ENCODE measurements at places on chromosomes 11 and 22. TPM values are rescaled to one million over a fixed set of nuclear protein-coding genes. Genes with fewer than 3 reads are reported as not detected.

- no peak for DNase-seq
Measured at GRCh38 chr11:8192896-8193209, 24.0 kb upstream of the RIC3 start.

GRCh38 chr22:37547251-37547741, 13.0 kb upstream of the CDC42EP1 start:
- DNase-seq, result no peak

DNA sequence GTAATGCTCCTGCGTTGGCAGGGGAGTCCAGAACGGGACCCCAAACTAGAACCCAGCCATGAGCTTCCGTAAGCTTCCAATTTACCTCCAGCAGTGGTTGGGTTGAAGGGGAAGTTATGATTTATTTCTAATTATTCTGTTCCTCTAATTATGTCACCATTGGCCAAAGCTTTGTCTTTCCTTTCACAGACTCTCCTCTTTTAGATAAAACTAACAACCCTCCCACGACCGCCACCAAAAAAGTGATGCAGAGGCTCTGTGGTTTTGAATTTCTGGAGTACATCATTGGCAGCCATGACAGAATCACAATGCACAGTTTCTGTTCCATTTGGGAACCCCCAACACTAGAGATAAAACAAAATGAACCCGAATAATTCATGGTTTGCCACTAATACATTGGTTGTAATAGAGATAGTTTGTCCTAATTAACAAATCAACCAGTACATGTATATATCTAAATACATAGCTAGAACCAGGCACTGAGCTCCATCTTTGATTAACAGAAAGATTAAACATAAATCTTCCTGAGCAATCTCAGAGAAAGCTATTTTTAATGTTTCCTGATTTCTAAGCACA, 64.3 kb downstream of the ETS1 start:
- DNase-seq, result no peak

DNA sequence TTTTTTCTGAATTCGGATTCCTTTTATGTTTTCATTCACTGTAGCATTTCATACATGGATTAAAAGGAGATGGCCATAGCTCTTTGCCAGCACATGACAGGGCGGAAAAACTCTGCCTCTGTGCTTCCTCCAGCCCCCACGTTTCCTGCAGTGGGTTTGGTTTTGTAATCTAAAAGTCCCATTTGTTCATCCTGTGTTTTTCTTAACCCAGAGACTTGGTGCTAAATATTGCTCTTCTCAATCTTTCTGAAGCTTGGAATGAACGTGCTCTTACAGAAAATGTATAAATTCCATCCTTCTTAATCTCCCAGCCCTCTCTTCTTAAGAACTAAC, 89.9 kb downstream of the PPP6R3 start:
- DNase-seq, result no peak

- peak; percentile 49 for DNase-seq
Measured at GRCh38 chr22:23904573-23905254, 10.5 kb downstream of the MIF start.

- no peak for DNase-seq
Measured at GRCh38 chr22:49460592-49461281, 366.9 kb downstream of the BRD1 start.

- no peak for DNase-seq
Measured at GRCh38 chr11:115955803-115956202, 451.6 kb upstream of the CADM1 start.

GRAP2 gene
- total RNA-seq, result not detected

CENPM gene
- total RNA-seq, result 60.6 TPM

DNA sequence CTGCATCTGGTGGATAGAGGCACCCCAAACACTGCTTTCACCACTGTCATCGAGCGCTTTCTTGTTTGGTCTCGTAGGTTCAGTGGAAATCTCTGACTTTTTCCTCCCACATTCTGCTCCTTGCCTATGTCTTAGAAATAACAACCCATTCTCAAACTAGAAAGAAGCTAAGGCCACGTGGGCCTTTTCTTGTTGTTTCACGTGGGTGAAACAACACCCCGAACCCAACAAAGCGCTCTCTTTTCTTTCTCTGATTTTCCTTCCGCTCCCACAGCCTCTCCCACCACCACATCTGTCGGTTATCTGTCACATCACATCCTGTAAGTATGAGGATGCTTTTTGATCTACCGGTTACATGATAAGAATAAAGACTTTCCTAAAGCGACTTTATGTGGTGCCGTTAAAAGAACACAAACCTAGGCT, 77.1 kb downstream of the LINC01488 start:
- DNase-seq, result no peak

DNA sequence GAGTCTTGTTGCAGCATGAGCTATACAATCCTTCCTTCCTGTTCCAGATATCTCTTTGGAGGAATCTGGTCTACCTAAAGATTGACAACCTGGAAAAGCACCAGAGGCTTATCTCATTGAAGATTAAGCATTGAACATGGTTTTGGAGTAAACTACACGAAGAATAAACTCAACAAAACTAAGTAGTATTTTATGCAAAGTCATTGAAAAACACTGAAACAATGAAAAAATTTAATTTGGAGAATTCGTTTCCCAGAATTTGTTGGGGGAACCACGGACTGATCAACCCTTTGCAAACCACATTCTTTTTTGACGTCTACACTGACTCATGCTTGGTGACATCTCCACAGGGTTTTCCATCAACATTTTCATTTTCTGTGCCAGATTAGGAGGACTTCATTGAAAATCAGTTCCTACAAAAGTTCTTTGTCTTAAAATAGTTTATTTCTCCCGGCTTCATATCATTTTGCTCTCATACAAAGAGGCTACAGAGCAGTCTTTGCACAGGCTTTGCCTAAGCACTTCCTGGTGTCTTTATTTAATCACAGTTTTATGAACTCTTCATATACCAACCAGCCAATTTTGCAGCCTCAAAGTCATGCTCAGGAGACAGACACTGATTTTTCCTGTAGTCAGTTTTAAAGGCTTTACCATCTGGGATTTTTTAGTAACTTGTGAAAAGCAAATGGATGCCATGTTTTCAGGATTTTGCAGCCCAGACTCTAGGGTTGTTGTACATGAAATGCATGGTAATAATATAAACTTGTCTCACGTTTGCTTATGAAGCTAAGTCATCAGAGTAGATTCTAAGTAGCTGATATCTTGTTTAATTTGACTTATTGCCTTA, 186.3 kb downstream of the C11orf91 start:
- DNase-seq, result no peak

MMP11 gene
- 2.0 TPM for total RNA-seq

Data from MG63 (cell line).